ENCODE measurements at places on chromosomes 16 and 17. TPM values are rescaled to one million over a fixed set of nuclear protein-coding genes. Genes with fewer than 3 reads are reported as not detected.

Gene ITGAX
- total RNA-seq, result 11.9 TPM

Gene PRR35
- 1.8 TPM for total RNA-seq

Gene DOC2A
- 1.9 TPM for total RNA-seq

- H3K27ac ChIP-seq, result peak overlapping the region; percentile 57
- H3K4me1 ChIP-seq, result peaks cover 64% of the 10 kb centered on the region
- H3K4me3 ChIP-seq, result no peak overlapping the region
- DNase-seq, result no peak
These were observed 20.5 kb downstream of the PEMT start for GRCh38 chr17:17570798-17571716.

- H3K4me1 ChIP-seq, result peaks cover 2% of the 10 kb centered on the region
- no peak overlapping the region for H3K27ac ChIP-seq
- no peak for DNase-seq
- no peak overlapping the region for H3K4me3 ChIP-seq
These were observed 22.3 kb downstream of the AOC3 start for GRCh38 chr17:42873315-42873714.

DNA sequence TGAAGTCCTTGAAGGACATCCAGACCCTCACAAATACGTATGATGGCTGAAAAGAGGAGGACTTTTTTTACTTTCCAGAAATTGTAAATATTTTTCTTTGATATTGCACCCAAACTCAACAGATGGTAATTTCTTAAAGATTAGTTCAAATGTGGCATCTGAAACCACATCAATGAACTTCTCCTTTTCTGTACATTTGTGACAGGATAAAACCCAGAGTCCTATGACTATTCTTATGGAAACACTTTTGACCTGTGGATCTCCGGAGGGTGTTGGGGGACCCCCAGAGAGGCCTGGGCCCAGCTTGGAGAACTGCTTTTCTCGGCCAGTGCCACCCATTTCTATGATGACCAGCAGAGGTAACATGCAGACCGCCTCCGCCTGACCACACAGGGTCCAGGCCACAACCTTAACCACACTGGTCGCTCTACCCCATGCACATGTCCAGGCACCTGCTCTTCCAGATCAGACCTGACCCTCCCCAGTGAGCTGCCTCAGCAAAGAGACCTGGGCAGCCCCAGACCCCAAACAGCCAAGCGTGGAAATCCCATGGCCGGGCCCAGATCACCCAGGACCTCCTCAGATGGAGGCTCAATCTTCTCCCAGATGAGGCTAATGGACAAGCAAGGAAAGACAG is 22.7 kb downstream of the RPH3AL start:
- peaks cover 3% of the 10 kb centered on the region for H3K4me1 ChIP-seq
- H3K4me3 ChIP-seq, result no peak overlapping the region
- no peaks in the 10 kb centered on the region for H3K36me3 ChIP-seq
- DNase-seq, result no peak
- no peaks in the 10 kb centered on the region for H3K27me3 ChIP-seq

- H3K27me3 ChIP-seq, result no peaks in the 10 kb centered on the region
- H3K4me3 ChIP-seq, result no peak overlapping the region
- H3K36me3 ChIP-seq, result no peaks in the 10 kb centered on the region
- no peak overlapping the region for H3K27ac ChIP-seq
- DNase-seq, result no peak
- no peaks in the 10 kb centered on the region for H3K4me1 ChIP-seq
These were observed 1.9 kb upstream of the TBC1D10B start for GRCh38 chr16:30372038-30372712.

DNA sequence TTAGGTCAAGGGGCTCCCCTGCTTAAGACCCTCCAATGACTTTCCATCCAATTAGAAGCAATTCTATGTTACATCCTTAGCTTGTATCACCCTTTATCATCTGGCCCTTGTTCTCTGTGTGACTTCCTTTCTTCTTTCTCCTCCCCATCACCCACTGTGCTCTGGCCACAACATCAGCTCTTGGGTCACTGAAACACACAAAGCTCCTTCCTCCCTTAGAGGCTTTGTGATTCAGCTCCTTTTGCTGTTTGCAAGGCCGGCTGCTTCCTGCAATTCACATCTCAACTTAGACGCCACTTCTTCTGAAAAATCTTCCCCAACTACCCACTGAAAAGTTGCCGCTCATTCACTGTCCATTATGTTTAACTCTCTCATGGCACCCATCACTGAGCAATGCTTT is 130.9 kb upstream of the CACNG3 start:
- H3K27me3 ChIP-seq, result no peaks in the 10 kb centered on the region
- no peaks in the 10 kb centered on the region for H3K4me1 ChIP-seq
- no peak overlapping the region for H3K4me3 ChIP-seq
- H3K27ac ChIP-seq, result no peak overlapping the region
- no peak for DNase-seq

GRCh38 chr17:4566785-4567184 is 6.4 kb upstream of the GGT6 start:
- H3K27me3 ChIP-seq, result no peaks in the 10 kb centered on the region
- peaks cover 9% of the 10 kb centered on the region for H3K4me1 ChIP-seq
- no peak overlapping the region for H3K4me3 ChIP-seq
- DNase-seq, result no peak
- no peak overlapping the region for H3K27ac ChIP-seq

DNA sequence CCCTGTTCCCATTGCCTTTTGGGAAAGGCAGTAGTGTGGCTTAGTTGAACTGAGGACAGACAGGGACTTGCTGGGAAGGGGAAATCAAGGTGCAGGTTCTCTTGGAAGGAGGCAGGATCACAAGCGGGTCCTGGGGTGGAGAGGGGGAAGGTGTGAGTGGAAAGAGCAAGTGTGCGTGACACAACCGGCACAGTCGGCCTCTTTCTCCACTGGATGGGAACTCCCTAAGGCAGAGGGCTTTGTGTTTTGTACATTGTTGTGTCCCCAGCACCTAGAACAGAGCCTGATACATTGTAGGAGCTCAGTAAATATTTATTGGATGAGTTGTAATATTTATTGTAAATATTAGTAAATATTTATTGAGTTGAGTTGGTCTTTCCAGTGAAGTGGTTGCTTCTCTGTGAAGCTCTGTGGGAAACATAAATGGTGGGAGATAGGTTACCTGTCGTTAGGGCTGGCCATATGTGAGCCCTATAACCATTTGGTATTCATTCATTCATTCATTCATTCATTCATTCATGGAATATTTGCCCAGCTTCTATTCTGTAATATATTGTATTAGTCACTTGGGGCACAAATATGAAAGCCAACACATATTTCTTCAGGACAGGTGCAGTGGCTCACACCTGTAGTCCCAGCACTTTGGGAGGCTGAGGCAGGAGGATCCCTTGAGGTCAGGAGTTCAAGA is 34.0 kb downstream of the SMARCE1 start:
- H3K27me3 ChIP-seq, result no peaks in the 10 kb centered on the region
- H3K36me3 ChIP-seq, result no peaks in the 10 kb centered on the region
- H3K4me3 ChIP-seq, result no peak overlapping the region
- no peak for DNase-seq
- no peaks in the 10 kb centered on the region for H3K4me1 ChIP-seq

GRCh38 chr16:69084289-69084688 is 21.2 kb upstream of the HAS3 start:
- H3K27ac ChIP-seq, result no peak overlapping the region
- no peaks in the 10 kb centered on the region for H3K4me1 ChIP-seq
- H3K27me3 ChIP-seq, result no peaks in the 10 kb centered on the region
- H3K4me3 ChIP-seq, result no peak overlapping the region
- DNase-seq, result no peak

Data from kidney (tissue), 22 donors.